Pons (tissue), 1 donor: ENCODE measurements at places on chromosomes 13 and 19.

- DNase-seq: no peak
Observed at GRCh38 chr19:29003641-29004409, 209.1 kb downstream of the UQCRFS1 start.

DNA sequence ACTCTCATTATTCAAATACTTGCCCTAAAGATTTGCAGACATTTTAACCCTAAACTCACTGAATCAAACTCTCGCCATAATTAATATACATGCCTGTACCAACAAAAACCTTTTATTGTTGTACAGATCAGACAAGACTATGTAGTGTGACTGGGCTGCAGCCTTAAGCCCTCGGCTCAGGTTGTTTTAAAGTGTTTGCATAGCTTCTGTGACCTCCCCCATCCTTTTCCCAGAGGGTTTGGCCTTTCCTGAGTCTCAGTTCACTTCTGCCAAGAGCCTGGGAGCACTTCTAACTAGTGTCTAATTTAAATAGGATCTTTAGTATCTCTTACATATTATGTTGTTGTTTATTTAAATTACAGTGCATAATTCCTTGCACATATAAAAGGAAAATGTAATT, 158.2 kb downstream of the HS6ST3 start:
- DNase-seq: no peak

- DNase-seq: no peak
Observed at GRCh38 chr19:5253406-5254110, 87.1 kb downstream of the PTPRS start.

- no peak for DNase-seq
Observed at GRCh38 chr19:13861392-13861713, 15.6 kb upstream of the NANOS3 start.

DNA sequence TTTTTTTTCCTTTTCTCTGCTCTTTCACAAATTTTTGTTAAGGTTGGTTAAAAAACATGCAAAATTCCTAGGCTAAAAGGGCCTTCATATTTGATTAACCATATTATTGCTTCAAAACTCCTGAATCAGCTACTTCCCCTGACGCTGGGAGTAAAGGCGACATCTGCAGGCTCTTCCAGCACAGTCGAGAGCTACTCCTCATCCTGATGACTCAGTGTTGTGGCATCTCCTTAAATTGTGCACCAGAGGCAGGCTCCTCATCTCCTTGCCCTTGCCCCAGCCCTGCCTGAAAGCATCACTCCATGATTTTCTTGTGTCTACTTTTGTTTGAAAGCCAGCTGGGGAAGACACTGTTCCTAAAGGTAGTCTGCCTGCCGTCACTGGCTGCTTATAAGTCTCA, 24.5 kb upstream of the SOX1 start:
- no peak for DNase-seq
